ENCODE measurements at places on chromosomes 6 and 20.

- no peak for DNase-seq
These were observed 334.9 kb downstream of the RFPL4B start for GRCh38 chr6:112682071-112682470.

- no peak for DNase-seq
These were observed 817.5 kb upstream of the SLC35B3 start for GRCh38 chr6:9252799-9253198.

DNA sequence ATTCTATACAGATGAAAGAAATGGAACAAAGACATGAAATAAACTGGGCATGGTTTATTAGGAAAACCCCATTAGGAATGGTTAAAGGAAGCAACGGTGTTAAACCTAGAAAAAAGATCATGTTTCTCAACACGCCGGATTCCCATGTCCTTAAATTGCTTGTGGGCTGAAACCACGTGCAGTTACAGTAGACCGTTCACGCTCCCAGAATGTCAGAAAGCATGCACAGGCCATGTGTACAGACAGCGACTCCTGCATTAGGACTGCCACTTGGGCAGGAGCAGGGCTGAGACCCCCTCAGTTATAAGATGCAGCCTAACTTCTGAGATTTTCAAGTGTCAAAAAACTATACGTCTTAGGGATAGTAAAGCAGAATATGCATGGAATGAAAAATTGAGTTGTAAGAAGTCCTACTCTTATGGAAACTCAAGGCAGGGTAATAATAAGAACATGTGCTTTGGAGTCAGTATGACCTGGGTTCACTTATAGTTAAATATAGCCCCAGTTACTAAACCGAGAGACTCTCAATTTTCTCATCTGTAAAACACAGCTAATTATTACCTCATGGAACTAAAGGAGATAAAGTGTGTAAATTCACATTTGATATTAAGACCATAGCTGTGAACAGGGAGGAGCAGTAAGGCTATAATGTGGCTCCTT, 174.0 kb upstream of the UST start:
- DNase-seq = no peak

- no peak for DNase-seq
These were observed 68.5 kb upstream of the SASH1 start for GRCh38 chr6:148273962-148274752.
